ENCODE measurements at places on chromosomes 6 and 20.
A peak's percentile ranks its signal among the peaks of the same experiment; 100 is the strongest.

DNA sequence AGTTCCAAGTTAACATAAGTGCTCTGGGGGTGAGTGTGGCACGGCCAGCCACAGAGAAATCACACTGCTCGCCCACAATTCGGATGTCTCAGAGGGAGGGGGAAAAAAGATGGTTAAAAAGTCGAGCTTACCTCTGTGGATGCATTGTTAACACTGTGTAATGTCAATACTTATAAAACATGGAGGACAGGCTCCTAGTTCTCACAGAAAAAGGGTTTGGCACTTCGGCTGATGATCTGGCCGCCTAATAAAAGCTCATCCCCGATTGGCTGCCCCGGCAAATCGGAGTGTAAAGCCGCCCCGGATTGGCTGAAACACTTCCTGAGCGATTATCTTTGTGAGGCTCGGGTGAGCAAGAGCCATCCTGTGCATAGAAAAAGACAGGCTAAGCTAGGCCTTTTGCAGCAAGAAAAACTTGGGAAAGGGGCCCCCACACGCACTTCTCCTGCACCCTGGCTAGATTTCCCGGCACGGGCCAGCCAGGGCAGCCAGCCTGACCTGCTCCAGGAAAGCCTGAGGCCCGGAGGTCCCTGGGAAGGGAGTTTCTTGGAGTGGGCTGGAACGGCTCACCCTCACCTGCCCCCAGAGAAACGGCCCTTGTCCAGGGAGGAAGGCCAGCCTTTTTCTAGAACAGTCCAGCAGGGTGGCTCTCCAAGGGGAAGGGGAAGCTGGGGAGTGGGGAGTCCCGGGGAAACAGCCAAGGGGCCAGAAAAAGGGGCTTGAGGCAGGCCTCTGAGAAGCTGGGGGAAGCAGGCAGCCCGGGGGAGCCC is at the start of gene ZMYND8:
Gene ZMYND8 (minus strand): TSS at position 174 of the 770 bp plus-strand sequence. CDS start 29 bp downstream, at position 145.
- peak; percentile 84 for DNase-seq

GRCh38 chr6:142945446-142946180 is 637 bp upstream of the HIVEP2 start:
- peak; percentile 55 for DNase-seq

DNA sequence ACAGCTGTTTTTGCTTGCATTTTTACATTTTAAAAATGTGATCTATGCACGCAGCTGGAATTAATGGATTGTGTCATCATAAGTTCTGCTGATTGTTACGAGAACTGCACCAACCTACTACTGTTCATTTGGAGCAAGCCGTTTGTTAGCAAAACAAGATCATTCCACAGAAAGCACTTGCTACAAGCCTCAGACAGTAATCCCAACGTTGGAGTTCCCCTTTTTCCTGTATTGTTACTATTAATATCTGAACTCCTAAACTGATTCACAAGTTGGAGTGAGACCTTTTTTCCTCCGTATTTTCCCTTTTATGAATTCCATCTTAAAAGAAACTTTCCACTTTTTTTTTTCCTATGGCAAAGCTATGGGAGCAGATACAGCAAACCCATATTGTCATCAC is 3.5 kb downstream of the TENT5A start:
- no peak for DNase-seq

DNA sequence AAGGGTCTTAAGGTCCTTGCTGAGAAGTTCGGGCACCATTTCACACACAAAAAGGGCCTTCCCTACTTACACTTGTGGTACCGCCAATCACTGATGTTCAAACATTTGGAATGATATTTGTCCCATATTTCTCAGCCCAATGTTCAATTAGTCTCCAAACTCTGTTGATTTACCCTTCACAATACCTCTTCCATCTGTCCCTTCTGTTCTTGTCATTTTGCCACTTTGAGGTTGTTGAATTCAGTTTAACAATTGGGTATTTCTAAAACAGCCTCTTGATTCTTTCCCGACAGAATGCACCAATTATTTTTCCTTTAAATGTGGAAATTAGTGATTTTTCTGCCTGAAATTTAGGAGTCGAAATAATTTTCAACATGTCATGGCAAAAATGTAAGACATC is 46.2 kb downstream of the NOX3 start:
- DNase-seq: no peak
